ENCODE measurements at places on chromosomes 2 and 18.

DNA sequence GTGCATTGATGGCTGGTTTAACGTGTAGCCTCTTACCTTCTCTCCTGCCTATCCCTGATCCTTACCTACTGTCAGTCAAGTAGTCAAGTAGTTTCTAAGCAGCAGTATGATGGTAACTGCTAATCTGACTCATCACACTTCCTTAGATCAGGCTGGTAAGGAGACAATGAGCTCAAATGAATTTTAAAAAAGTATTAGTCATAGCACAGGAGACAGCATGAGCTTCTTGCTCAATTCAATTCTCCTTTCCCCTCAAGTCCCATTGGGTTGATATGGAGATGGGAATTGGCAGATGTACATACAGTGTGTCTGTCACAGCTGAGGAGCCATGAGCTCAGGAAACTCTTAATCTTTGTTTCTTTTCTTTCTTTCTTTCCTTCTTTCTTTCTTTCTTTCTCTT, 799.7 kb downstream of the LRP1B start:
- no peak for DNase-seq

DNA sequence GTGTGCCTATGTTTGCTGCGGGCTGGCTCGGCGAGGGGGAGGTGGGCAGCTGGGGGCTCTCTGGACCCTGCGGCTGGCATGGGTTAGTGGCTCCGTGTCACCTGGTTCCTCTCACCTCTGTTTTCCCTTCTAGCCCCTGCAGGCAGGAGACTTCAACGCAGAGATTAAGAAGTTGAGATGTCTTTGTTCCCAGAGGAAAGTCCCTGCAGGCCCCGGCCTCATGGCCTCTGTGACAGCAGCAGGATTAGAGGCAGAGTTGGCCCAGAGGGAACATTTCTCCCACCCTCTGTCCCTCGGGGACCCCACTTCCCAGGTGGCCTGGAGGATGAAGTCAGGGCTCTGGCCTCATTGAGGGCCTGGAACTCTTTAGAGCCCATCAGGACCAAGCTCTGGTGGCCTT, 56.5 kb downstream of the HPCAL1 start:
- DNase-seq, result no peak

DNA sequence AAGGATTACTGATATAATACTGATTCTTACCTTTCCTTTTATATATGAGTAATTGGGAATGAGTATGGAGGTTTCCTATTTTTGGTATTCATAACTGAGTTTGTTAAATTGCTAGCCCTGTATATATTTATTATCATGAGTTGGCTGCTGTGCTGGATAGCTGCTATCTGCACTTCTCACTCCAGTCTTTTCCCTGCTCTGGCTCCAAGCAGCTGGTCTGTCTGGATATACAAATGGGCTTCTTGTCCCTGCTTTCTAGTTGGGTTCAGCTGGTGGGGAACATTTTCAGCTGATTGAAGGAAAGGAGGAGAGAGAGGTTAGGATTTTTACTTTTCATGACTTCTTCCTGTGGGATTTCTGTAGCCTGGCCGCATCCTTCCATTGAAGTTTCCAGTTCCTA, 41.2 kb downstream of the AGFG1 start:
- no peak for DNase-seq

GRCh38 chr18:13613591-13614501, 112.5 kb downstream of the FAM210A start:
- no peak for DNase-seq

DNA sequence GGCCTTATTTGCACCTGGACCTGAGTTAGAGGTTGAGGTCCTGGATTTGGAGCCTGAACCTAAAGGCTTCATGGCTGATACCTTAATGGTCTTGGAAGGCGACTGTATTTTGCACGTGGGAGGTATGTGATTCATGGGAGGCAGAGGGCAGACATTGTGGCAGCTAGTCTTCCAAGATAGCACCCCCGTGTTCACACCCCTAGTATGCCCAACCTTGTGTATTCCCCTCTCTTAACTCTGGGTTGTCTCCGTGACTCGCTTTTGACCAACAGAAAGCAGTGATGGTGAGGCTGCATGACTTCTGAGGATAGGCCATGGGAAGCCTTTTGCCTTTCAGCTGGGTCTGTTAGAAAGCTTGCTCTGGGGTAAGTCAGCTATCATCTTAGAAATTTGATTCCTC, 45.8 kb upstream of the HAAO start:
- DNase-seq, result no peak

GRCh38 chr18:62612289-62612645, 89.4 kb downstream of the ZCCHC2 start:
- no peak for DNase-seq

- no peak for DNase-seq
Observed at GRCh38 chr2:177179227-177179626, 33.4 kb upstream of the HNRNPA3 start.

DNA sequence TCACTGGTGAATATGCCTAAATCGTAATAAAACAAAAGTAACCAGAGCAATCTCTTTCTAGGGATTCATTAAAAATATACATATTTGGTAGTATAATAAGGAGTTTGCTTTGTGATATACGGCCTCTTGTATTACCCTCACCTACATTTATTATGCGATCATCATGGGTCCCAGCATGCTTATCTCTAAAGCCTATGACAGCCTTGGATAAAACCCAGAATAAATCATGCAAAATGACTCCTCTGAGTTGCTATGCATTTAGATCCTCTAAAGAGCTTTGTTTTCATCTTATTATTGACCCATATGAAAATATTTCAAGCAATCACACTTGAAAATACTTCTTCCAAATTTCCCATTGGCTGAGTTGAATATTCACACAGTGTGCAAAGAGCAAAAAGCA, 432.3 kb downstream of the SUCLG1 start:
- no peak for DNase-seq

- DNase-seq, result no peak
Observed at GRCh38 chr2:12967804-12968203, 251.1 kb downstream of the TRIB2 start.

- no peak for DNase-seq
Observed at GRCh38 chr2:45000921-45001868, 8.1 kb downstream of the SIX2 start.

DNA sequence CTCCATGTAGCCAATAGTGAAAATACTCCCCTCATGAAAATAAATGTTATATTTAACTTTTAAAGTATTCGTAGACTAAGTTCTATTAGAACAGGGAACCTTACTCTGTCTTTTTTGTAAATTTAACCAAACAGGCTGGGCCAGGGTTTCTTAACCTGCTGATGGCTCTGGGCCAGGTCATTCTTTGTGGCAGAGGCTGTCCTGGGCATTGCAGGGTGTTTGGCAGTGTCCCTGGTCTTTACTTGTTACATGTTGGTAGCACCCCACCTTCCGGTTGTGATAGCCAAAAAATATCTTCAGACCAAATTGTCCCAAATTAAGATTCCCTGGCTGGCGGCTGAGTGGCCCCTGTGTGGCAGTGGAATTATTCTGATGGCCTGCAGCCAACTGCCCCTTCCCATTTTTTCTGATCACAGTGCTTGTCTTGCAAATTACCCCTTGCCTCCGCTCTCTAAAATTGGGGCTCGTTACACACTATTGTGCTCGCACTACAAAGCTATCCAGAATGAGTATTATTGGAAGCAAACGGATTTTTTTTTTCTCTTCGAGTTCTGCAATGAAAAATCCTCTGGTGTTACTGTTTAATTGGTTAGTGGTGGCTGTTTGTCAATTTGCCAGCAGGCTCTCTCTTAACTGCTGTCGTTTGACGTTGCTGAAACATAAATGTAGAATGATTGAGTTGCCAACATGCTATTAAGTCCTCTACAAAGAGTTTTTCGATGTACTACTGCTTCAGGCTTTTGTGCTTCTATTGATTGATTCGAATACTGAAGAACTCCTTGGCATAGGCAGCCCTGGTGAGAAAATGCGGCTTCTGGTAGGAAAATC, 216.9 kb downstream of the SH3RF3 start:
- DNase-seq, result no peak

GRCh38 chr2:164257742-164258141, 363.5 kb downstream of the GRB14 start:
- no peak for DNase-seq

- no peak for DNase-seq
Observed at GRCh38 chr2:79660557-79660956, 147.7 kb downstream of the CTNNA2 start.

DNA sequence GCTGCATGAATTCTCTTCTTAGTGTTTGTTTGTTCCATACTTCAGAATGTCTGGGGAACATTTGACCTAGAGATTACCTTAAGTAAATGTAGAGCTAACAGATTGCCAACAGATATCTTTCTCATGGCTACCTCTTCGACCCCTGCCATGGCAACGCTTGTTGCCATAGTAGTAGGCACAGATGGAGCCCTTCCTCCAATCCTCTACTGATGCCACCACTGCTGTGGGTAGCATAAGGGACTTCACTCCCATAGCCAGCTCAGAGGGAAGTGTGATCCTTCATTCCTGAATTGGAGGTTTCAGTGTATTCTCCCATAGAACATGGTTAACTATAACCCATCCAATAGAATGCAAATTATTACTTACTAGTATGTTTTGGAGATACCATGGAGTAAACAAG, 543.6 kb upstream of the NRP2 start:
- no peak for DNase-seq

DNA sequence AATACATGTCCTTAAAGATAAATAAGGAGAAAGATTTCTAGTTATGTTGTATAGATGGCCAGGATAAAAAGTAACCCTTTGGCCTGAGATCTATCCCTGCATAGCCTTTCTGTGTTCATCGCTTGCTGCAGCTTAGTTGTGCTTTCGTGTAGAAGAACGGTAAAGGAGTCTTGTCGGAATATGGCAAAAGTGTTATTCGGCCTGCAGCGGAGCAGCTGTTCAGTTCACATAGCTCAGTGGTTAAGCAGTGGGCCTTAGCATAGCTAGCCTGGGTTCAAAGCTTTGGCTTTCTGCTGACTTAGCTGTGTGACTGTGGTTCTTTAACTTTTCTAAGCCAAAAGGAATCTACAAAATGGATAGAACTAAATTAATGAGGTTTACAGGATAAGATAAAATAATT, 55.4 kb downstream of the MALT1 start:
- no peak for DNase-seq

- no peak for DNase-seq
Observed at GRCh38 chr18:60069145-60069544, 169.3 kb downstream of the PMAIP1 start.

- no peak for DNase-seq
Observed at GRCh38 chr18:49185623-49186022, 234.9 kb upstream of the SMAD7 start.

GRCh38 chr18:66558773-66559172, 45.1 kb downstream of the CDH19 start:
- no peak for DNase-seq

- no peak for DNase-seq
Observed at GRCh38 chr2:236026841-236027240, 141.3 kb downstream of the GBX2 start.

- no peak for DNase-seq
Observed at GRCh38 chr2:55839182-55839819, 84.3 kb downstream of the EFEMP1 start.

- no peak for DNase-seq
Observed at GRCh38 chr2:225512876-225513540, 113.5 kb downstream of the NYAP2 start.

GRCh38 chr2:8547284-8548064, 134.4 kb upstream of the ID2 start:
- DNase-seq, result no peak

DNA sequence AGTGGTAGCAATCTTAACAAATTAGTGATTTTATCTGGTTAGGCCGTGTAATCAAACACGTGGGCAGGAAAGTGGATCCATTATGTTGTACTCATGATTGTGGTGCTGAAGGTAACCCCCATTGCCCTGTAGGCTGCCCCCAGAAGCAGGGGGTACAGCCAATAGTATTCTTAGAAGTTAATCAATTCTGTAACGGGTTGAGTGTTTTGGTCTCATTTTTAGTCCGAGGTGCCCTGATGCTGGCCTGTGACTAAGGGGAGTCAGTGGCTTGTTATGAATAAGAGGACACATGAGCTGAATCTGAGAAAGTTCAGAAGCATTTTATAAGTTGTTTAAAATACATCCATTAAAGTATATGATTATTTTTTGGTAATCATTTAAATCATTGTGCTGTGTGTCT, 8.6 kb downstream of the EPAS1 start:
- no peak for DNase-seq

GRCh38 chr18:75433098-75433497, 5.6 kb upstream of the SMIM21 start:
- no peak for DNase-seq

- no peak for DNase-seq
Observed at GRCh38 chr2:232332940-232333259, 45.7 kb upstream of the ALPP start.

- DNase-seq, result no peak
Observed at GRCh38 chr2:17894556-17894955, 16.1 kb downstream of the KCNS3 start.

DNA sequence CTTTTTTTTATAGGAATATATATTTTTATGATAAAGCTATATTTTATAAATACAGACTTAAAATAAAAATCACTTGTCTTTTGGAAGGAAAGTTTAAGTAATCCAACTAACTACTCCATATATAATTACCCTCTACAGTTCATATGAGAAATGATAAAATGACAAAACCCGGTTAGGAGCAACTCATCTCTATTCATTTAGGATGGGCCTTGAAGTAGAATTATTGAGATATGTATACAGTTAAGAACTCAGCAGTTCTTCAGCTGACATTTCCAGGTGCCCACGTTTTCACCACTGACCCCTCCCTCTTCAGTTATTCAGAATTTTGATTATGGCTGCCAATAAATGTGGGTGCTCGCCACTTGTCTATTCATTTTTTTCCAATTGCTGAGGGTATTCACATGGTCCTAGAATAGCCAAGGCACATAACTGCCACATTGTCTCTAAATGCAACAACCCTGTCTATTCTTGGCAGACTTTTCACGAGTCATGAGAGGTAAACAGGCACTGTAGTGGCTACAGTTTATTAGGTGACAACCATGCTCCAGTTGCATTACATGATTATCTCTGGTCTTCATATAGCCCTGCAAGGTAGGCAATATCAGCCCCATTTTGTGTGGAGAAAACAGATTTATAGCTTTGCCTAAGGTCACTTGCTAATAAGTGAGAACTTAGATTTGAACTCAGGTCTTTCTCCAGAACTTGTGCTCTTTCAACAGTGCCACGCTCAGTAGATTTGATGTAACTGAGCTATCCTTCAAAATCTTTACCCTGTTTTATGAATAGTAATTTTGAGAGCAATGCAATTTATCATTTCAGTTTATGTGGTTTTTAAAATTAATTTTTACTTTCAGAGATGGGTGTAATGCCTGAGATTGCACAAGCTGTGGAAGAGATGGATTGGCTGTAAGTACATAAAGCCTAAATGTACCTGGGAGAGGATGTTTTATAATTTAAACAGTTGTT, 2.9 kb downstream of the DDX1 start:
- DNase-seq, result no peak
